ENCODE measurements at places on chromosomes 7 and 10.
A peak's percentile ranks its signal among the peaks of the same experiment; 100 is the strongest.

DNA sequence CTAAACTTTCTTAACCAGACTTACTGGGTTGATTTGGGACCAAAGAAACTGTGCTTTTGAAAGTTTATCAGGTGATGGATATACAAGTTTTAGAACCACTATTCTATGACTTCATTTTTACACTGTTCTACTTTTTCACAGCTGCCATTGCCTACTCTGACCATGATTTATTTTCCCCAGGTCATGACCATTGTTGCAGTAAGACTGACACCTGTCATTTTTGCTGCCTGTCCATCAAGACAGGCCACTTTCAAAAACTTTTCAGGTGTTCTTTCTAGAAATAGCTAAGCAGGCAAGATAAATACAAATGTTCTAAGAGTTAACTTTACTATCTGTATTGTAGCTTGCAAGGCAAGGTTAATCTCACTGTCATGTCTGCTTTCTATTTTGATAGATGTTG, 147.9 kb upstream of the SEMA3C start:
- no peak for DNase-seq

DNA sequence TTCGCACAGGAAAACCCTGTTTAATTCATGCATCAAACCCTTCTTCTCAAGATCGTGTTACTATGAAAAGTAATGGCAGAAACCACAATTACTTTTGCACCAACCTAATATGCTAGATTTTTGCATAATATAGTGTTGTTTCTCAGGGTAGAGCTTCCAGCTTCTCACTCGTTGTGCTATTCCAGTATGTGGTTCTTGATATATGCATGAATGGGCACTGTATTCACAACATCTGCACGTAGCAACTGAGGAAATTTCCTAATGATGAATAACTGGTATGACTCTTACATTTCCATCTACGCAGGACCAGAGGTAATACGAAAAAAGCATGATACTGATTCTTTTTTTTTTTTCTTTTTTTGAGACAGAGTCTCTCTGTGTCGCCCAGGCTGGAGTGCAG, 326.6 kb upstream of the GALNT17 start:
- DNase-seq, result no peak

DNA sequence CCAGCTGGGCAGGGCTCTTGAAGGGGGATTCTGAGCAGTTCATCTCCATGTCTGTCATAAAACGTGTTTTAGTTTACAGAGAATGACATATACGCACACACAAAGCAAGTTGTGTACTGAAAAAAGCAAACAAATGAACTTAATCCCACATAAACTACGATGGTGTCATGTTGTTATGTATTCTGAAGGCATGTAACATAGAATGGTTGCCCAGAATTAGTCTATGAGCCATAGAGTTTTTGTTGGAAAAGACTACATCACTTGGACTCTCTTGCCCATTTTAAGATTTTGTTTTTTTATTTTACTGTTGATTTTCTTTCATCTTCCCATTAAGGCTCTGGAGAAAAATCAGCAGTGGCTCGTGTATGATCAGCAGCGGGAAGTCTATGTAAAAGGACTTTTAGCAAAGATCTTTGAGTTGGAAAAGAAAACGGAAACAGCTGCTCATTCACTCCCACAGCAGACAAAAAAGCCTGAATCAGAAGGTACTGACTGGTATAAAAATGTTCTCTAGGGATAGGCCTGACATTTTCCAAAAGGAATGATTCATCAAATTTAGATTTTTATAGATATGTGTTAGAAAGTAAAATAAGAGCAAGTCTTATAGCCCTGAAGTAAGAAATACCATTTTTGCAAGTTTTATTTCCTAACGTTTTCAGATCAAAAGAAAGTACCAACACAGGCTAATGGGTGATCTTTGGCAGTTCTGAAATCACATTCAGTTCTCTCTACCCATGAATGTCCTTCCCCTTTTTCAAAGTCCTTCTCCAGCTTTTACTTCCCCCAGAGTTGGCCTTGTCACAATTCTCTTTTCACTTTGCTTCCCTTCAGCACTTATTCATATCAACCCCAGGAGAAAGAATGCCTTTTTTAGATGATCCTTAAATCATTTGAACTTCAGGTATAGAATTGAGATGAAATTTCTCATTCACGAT, 18.9 kb downstream of the CEP55 start:
- DNase-seq, result no peak

DNA sequence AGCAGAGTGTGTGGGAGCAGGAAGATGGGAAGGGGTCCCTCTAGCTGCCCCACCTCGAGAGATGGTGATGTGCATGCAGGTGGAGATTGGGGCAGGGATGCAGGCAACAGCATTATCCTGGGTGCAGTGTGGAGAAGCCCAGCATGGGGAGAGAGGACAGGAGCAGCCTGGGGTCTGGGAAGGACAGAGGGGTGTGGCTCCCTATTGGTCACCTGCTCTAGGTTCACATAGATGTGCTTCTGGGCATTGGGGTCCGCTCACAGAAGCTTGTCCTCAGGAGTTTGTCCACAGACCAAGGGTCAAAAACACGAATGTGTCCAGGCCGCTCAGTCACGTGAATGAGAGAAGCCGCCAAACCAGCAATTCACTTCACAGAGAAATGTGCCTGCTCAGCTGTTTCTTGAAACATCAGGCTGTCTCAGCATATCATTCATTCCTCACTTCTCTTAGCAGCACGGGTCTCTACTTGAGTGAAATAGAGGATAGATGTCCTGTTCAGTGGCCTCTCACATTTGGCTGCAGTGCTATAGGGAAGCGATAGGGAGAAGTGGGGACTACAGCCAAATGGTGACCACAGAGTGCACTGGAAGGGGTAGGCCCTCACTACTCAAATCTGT, 11.5 kb upstream of the SLC29A3 start:
- DNase-seq, result no peak

- no peak for DNase-seq
These were observed 3.7 kb upstream of the PCOLCE start for GRCh38 chr7:100598425-100598824.

DNA sequence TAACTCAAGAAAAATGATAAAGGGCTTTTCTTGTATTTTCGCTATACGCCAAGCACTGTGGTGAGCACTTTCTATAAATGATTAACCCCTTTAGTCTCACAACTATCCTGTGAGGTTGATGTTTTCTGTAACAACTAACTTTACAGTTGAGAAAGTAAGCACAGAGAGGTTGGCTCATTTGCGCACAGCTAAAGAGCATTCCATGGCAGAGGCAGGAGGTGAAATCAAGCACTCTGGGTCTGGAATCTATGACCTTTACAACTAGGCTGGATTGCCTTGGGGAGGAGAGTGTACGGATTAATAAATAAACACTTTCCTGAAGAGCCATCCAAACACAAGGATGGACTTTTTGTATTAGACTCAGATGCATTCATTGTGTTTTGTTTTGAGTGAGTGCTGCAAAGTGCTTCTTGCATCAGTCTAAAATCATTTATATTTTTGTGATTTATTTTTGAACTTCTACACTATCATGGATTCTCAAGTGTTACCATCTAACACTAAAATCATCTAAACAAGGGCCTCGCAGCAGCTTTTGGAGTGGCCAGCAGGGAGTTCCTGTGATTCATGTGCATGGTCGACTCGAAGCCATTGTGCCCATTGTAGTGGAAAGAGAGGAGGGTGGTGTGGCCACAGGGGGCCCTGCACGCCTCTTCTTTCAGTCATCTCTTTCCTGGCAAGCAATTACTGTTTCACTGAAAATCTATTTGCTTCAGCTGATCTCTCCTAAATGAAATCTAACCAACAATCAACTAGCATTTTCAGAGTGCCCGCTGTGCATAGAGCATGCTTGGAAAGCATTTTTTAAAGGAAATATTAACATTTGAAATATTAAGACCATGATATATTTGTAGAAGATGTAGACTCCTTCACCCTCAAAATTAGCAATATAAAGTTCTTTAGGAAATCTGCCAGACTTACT, 633.4 kb upstream of the COBL start:
- no peak for DNase-seq

DNA sequence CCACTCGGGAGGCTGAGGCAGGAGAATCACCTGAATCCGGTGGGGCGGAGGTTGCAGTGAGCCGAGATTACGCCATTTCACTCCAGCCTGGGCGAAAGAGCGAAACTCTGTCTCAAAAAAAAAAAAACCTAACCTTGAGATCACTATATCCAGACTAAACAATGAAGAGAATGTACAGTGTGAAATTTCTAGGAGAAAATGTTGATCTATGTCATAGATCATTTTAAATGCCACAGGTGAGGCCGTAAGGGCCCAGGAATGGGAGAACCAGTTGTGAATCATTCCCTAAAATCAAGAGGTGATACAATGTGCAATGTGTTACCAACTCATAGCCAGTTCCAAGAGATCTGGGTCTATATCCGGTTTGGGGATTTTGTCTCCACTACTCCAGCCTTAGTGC, 158.0 kb downstream of the CACNB2 start:
- DNase-seq, result no peak

DNA sequence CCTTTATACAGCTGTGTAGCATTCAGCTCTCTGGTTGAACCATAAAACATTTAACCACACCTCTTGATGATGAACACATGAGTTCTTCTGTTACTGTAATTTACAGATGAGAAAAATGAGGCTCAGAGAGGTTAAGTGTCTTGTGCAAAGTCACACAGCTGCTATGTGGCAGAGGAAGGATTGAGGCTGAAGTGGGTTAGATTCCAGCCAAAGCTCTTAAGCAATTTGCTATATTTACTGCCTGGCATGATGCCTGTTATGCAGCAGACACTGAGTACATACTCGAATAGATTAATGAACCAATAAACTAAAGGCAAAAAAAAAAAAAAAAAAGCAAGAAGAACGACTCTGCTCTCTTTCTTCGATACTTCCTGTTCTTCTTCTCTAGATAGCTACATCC, 35.7 kb downstream of the GFRA1 start:
- DNase-seq, result no peak

GRCh38 chr7:93014410-93014809, 103.4 kb downstream of the SAMD9 start:
- no peak for DNase-seq

- DNase-seq, result peak; percentile 53
These were observed at the start of gene HOXA11 for GRCh38 chr7:27185013-27185853. Gene HOXA11, minus strand, starts transcription at chr7:27185232. Its CDS starts 88 bp downstream, at chr7:27185144.

DNA sequence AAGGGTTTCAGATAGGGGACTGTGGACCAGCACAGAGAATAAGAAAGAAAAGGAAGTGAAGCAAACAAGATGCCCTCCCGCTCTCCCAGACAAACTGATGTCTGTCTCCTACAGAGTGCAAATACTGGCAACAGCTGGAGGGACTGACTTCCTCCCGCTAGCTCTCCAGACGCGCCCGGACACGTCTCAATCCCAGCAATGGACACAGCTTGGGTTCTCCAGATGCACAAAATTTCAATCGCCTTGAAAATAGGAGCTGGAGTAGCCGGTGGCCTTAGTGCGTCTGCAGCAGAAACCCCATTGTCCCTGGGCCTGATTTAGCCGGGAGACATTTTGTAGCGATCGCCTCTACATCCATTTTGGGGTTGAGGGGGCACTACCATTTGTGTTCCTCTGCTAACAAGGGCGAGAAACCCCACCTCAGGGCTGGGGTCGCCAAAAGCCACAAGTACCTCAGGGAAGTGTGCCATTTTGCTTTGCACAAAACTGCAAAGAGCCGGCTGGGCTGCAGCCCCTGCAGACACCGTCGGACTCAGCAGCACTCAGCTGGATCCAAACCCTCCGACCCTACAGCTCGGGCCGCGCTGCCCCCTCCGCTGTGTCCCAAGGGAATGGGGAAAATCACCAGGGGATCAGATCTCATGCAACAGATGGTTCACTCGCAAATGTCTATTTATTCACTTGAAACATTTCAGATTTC, 5.9 kb downstream of the CPA2 start:
- DNase-seq, result no peak

- DNase-seq, result no peak
These were observed 174.8 kb upstream of the ANK3 start for GRCh38 chr10:60564475-60564874.

- no peak for DNase-seq
These were observed 404.7 kb downstream of the ARL4A start for GRCh38 chr7:13091974-13092707.

- DNase-seq, result no peak
These were observed 204.3 kb downstream of the CHCHD3 start for GRCh38 chr7:132877573-132877972.

- DNase-seq, result no peak
These were observed 867 bp downstream of the ATP6V0E2 start for GRCh38 chr7:149874644-149875028.

DNA sequence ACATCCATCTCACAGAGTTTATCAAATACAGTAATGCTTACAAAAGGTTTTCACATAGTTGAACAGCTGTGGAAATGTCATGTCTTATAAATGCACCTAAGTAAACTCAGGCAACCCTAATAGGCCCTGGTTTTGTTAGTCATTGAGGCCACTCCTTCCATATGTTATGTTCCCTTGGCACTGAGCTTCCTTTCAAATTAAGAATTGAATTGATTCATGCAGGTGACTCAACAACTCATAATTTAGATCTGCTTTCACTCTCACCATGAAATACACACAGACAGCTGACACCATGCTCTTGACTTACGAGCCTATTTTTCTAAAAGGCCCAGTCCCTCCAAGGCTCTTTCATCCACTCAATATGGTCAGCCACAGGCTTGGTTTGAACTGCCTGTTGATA, 476.9 kb downstream of the KCNMA1 start:
- DNase-seq, result no peak

- DNase-seq, result no peak
These were observed 5.7 kb downstream of the ANK3 start for GRCh38 chr10:60384011-60384410.
